Fibroblast of the aortic adventitia (primary cell): ENCODE measurements at places on chromosomes 7 and 10.
A peak's percentile ranks its signal among the peaks of the same experiment; 100 is the strongest.

- DNase-seq: no peak
Observed at GRCh38 chr10:71969929-71970328, 5.7 kb downstream of the CHST3 start.

- peak; percentile 12 for DNase-seq
Observed at GRCh38 chr7:35420656-35421055, 166.8 kb upstream of the TBX20 start.

- no peak for DNase-seq
Observed at GRCh38 chr10:98380493-98381339, 34.3 kb downstream of the PYROXD2 start.

- DNase-seq: no peak
Observed at GRCh38 chr7:50379082-50379481, 71.1 kb downstream of the FIGNL1 start.
